Activated CD8-positive, alpha-beta T cell treated with anti-CD3 and anti-CD28 coated beads for 36 hours (primary cell): ENCODE measurements at places on chromosomes 4 and X. TPM values are rescaled to one million over a fixed set of nuclear protein-coding genes. Genes with fewer than 3 reads are reported as not detected.

DNA sequence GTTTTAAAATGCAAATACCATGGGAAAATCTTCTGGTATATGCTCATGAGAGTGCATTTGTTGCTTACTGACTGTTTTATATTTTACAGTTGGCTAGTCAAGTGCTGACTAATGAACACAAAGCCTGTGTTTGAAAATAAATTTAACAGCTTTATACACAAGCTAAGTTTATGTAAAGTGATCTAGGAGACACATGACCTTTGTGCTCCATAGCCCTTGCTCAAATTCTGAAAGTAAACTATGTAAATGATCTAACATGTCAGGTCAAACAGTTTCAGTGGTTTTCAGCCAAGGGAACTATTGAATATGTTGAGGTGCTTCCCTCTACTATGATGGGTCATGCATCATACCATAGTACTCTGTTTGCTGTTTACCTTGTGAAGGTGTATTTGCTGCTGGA, 36.7 kb downstream of the DIAPH2 start:
- H3K27ac ChIP-seq, result no peak overlapping the region
- no peaks in the 10 kb centered on the region for H3K27me3 ChIP-seq
- H3K36me3 ChIP-seq, result no peaks in the 10 kb centered on the region
- H3K4me3 ChIP-seq, result no peak overlapping the region
- no peak for DNase-seq

DNA sequence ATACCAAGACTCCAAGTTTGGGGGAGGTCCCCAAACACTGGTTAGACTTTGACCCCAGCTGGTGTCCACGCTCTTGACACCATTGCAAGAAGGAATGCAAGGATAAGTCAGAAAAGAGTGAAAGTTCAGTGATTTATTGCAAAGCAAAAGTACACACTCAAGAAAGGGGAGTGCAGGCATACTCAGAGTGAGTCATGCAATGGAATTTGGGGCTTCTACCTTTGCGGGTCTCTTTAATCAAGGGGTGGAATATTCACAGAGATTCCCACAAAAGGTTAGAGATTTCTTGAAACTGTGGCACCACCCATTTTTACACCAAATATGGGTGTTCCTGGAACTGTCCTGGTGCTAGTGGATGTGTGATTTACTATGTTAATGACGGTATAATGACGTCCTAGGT, 5.2 kb upstream of the SMIM10L2A start:
- H3K36me3 ChIP-seq, result no peaks in the 10 kb centered on the region
- no peaks in the 10 kb centered on the region for H3K27me3 ChIP-seq
- no peak for DNase-seq
- peaks cover 4% of the 10 kb centered on the region for H3K4me1 ChIP-seq
- no peak overlapping the region for H3K27ac ChIP-seq
- H3K4me3 ChIP-seq, result no peak overlapping the region

GRCh38 chrX:19863212-19863856, 24.1 kb downstream of the SH3KBP1 start:
- H3K27ac ChIP-seq, result no peak overlapping the region
- H3K36me3 ChIP-seq, result peaks cover 9% of the 10 kb centered on the region
- no peak for DNase-seq
- no peak overlapping the region for H3K4me3 ChIP-seq
- peaks cover 60% of the 10 kb centered on the region for H3K4me1 ChIP-seq
- no peaks in the 10 kb centered on the region for H3K27me3 ChIP-seq

DNA sequence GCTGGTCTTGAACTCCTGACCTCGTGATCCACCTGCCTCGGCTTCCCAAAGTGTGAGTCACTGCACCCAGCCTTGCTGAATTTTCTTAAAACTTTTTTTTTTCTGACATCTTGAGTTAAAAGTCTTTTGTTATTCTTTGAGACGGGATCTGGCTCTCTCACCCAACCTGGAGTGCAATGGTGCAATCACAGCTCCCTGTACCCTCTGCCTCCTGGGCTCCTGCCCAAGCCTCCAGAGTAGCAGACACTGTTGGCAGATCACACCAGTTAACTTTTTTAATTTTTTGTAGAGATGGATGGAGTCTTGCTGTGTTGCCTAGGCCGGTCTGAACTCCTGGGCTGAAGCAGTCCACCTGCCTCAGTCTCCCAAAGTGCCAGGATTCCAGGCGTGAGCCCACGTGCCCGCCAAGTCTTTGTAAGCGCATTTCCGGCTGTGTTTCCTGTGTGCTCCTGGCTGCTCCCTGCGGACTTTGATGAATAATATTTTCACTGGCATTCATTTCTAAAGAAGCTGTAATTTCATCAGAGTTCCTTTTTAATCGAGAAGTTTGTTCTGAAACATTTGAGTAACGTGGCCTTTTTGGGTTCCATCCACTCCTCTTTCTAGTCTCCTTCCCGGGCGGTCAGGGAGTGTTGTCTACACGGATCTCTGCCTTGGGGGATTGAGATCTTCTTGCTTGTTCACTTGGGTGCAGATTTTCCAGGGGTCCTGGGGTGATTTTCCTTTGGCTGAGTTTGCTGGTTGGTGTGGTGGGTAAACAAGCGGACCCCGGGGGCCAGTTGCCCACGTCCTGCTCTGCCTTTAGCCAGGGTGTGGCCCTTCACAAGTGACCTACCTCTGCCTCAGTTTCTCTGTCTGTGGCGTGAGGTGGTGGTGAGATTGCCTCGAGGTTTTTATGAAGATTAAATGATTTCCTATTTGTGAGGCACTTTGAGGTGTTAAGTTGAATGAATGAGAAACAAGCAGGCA, 44.4 kb downstream of the PCGF3 start:
- H3K4me1 ChIP-seq, result no peaks in the 10 kb centered on the region
- H3K27me3 ChIP-seq, result no peaks in the 10 kb centered on the region
- H3K4me3 ChIP-seq, result no peak overlapping the region
- H3K36me3 ChIP-seq, result peaks cover 7% of the 10 kb centered on the region
- H3K27ac ChIP-seq, result no peak overlapping the region

DMRTC1 gene
- not detected for total RNA-seq

DNA sequence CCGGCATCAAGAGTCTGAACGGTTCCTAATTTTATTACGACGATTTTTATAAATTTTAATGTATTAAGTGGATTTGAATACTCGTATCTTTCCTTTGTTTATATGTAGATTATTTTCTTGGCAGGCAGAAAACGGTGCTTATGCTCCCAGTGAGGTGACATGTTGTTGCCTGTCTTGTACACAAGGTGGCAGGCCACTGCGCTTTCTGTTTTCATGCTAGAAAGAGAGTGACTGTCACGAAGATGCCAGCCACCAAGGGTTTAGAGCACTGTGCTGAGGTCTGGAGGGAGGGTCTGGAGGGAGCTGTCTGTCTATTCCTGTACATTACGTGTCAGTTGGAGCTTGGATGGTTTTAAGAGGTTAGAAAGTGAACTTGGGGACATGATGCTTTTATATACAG, 87.7 kb downstream of the SHROOM2 start:
- H3K27me3 ChIP-seq, result peaks cover 9% of the 10 kb centered on the region
- no peaks in the 10 kb centered on the region for H3K36me3 ChIP-seq
- H3K4me1 ChIP-seq, result peaks cover 7% of the 10 kb centered on the region
- no peak overlapping the region for H3K27ac ChIP-seq

- H3K27me3 ChIP-seq, result peaks cover 3% of the 10 kb centered on the region
- no peaks in the 10 kb centered on the region for H3K36me3 ChIP-seq
- H3K27ac ChIP-seq, result no peak overlapping the region
- DNase-seq, result no peak
Observed at GRCh38 chr4:74658116-74658515, 136.2 kb downstream of the BTC start.

GRCh38 chr4:52864793-52865192, 2.7 kb downstream of the RASL11B start:
- no peak overlapping the region for H3K4me3 ChIP-seq
- peaks cover 8% of the 10 kb centered on the region for H3K4me1 ChIP-seq
- no peaks in the 10 kb centered on the region for H3K36me3 ChIP-seq
- peaks cover 28% of the 10 kb centered on the region for H3K27me3 ChIP-seq
- no peak for DNase-seq

DNA sequence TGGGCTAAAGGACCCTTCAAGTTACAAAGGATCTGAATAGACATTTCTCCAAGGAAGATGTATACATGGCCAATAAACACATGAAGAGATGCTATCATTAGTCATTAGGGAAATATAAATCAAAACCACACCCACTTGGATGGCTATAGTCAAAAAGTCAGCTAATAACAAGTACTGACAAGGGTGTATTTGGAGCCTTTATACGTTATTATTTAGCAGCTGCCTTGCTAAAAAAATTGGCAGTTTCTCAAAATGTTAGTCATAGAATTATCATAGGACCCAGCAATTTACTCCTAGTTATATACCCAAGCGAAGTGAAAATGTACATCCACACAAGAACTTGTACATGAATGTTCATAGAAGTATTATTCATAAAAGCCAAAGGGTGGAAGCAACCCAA, 112.7 kb upstream of the DUSP21 start:
- no peaks in the 10 kb centered on the region for H3K36me3 ChIP-seq
- no peaks in the 10 kb centered on the region for H3K4me1 ChIP-seq
- H3K4me3 ChIP-seq, result no peak overlapping the region
- H3K27me3 ChIP-seq, result no peaks in the 10 kb centered on the region
- H3K27ac ChIP-seq, result no peak overlapping the region

DNA sequence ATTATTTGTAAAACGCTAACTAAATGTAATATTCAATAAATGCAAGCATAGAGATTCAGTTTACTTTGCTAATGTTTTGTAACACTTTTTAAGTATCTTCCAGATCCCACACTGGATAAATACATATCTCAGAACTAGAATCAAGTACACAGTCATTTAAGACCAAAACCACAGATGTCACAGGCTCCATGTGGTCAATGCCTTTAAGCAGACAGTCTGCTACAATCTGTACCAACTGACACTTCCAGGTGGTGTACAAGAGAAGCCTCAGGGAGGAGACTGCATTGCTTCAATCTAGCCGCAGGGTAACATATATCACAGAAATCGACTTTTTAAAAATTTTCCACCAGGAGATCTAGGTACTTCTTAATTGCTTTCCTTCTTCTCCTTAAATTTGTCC, 229.6 kb upstream of the DIAPH2 start:
- no peak overlapping the region for H3K27ac ChIP-seq
- no peaks in the 10 kb centered on the region for H3K27me3 ChIP-seq

DNA sequence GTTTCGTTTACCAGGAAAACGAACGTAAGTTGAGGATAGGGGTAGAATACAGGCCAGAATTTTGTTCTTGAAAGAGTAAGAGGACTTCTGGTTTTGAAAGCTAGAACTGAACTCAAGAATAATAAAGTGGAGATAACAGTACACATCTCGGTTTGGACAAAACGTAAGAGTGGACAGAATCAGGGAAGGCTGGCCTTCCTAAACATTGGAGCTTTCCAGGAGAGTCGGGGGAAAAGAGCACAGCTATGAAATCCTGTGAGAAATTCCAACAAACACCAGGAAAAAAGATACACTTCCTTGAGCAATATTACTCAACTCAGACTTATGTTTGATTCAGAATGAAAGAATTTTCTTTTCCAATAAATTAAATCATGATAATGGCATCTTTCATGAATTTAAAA, 1.2 kb downstream of the CTSO start:
- no peaks in the 10 kb centered on the region for H3K36me3 ChIP-seq
- peaks cover 15% of the 10 kb centered on the region for H3K4me1 ChIP-seq
- peak overlapping the region; percentile 8 for H3K27ac ChIP-seq
- DNase-seq, result no peak
- H3K27me3 ChIP-seq, result no peaks in the 10 kb centered on the region

DNA sequence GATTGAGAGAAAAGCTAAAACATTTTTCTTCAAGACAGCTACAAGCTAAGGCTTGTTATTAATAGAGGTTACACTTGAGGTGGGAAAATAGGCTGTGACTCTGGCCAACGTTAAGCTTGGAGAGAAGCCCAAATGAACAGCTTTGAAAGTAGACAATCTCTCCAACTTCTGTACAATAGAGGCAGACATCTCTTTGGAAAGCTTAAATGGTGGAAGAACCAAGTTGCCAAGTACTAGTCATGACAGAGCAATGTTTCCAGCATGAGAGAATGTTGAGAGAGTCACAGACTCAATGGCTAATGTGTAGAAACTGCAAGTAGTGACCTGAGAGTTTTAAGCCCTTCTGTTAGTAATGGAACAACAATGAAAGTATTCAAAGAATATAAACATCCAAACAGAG, 298.1 kb downstream of the INPP4B start:
- no peaks in the 10 kb centered on the region for H3K27me3 ChIP-seq
- peaks cover 21% of the 10 kb centered on the region for H3K4me1 ChIP-seq
- no peak overlapping the region for H3K27ac ChIP-seq
- no peaks in the 10 kb centered on the region for H3K36me3 ChIP-seq
- H3K4me3 ChIP-seq, result no peak overlapping the region

GRCh38 chrX:130110379-130111219, at the start of gene ELF4:
TSS of gene ELF4 (minus strand) at chrX:130110497. CDS start at chrX:130081330, 29,167 bp downstream.
- peak within 1 kb of the TSS; percentile 95 for H3K27ac ChIP-seq
- peaks cover 40% of the 10 kb centered on the region for H3K4me1 ChIP-seq
- H3K4me3 ChIP-seq, result peak within 1 kb of the TSS; percentile 90
- no peaks in the 10 kb centered on the region for H3K27me3 ChIP-seq
- peaks cover 3% of the 10 kb centered on the region for H3K36me3 ChIP-seq
- peak; percentile 58 for DNase-seq

- H3K27ac ChIP-seq, result no peak overlapping the region
- H3K27me3 ChIP-seq, result no peaks in the 10 kb centered on the region
- H3K4me3 ChIP-seq, result no peak overlapping the region
- DNase-seq, result no peak
Observed at GRCh38 chrX:140661643-140662042, 47.9 kb upstream of the LINC00632 start.

DNA sequence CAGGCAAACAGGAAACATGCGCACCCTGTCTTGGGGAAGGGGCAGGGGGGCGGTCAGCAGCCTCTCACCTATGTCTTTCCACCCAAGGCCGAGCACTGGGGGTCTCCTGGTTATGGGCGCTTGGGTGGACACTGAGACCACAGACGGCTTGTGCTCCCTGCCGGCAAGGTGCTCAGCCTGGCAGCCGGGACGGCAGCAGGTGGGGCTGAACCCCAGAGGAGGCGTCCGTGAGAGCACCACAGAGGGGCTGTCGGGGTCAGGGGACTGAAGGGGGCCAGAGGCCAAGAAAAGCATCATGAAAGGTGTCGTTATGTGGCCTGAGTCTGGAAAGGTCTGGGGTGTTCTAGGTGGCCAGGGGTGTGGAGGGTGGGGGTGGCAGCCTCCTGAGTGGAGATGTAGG, 19.6 kb downstream of the DOK7 start:
- H3K27me3 ChIP-seq, result peaks cover 7% of the 10 kb centered on the region
- H3K27ac ChIP-seq, result no peak overlapping the region
- H3K4me3 ChIP-seq, result no peak overlapping the region

- peak; percentile 61 for DNase-seq
- H3K4me1 ChIP-seq, result no peaks in the 10 kb centered on the region
- H3K27ac ChIP-seq, result no peak overlapping the region
Observed at GRCh38 chrX:135931644-135932487, 38.4 kb downstream of the SAGE1 start.

RPL10 gene
- total RNA-seq, result 3,574 TPM

DNA sequence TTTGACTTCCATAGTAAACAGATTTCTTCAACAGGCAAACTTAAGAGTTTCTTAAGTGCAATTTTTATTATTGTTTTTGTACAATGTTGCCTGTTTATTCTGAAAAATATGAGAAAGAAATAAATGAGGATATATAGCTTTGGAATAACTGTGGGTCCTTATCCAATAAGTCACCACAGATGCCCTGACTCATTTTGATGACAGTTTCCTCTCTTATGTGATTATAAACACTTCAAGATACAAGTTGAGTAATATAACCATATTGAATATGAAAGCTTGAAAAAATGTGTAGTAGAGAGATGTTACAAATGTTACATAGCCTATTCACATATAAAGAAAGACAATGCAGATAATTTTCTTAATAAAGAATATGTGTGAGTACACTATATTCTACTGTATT, 931.6 kb downstream of the RAPGEF2 start:
- no peaks in the 10 kb centered on the region for H3K4me1 ChIP-seq
- no peak overlapping the region for H3K4me3 ChIP-seq
- DNase-seq, result no peak
- no peaks in the 10 kb centered on the region for H3K36me3 ChIP-seq
- no peak overlapping the region for H3K27ac ChIP-seq
- H3K27me3 ChIP-seq, result no peaks in the 10 kb centered on the region

PDCL2 gene
- not detected for total RNA-seq

DGAT2L6 gene
- total RNA-seq, result not detected
